ENCODE measurements at places on chromosomes 7 and 10.
A peak's percentile ranks its signal among the peaks of the same experiment; 100 is the strongest.

DNA sequence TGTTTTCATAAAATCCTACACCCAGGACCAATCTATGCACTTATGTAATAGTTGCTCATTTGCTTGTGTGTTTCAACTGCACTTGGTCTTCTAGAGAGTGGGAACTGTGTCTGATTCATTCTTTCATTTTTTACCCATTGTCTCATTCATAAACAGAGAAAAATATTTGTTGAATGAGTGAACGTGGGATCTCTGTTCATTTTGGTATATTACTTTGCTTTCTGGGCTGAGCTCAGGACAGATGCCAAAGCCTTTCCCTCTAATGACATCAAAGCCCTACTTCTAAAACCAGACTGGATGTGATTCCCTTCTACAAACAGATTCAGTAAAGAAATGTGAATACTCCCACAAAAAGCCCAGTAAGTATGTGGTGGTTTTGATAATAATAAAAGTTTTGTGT lies 145.2 kb downstream of the ST7 start:
- DNase-seq: no peak

- DNase-seq: no peak
These were observed 22.6 kb upstream of the CPN1 start for GRCh38 chr10:100104300-100104699.

DNA sequence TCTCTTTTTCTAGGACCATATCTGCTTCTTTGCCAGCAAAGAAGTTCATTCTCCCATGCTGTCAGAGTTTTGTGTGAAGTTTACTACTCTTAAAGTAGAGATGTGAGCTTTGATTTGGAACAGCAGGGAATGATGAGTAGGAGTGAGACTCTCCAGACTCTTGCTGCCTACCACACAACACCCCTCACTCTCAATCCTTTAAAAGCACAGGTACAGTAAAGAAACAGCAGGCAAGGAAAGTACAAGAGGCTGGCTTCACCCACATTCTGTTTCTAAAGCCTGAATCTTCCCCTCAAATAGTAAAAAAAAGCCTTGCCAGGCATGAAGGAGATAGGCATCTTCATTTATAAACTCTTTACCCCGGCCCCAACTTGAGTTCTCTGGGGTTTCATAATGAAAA lies 97.3 kb downstream of the ARMH3 start:
- DNase-seq: no peak

- DNase-seq: no peak
These were observed 30.1 kb downstream of the NUDCD3 start for GRCh38 chr7:44460325-44460724.

DNA sequence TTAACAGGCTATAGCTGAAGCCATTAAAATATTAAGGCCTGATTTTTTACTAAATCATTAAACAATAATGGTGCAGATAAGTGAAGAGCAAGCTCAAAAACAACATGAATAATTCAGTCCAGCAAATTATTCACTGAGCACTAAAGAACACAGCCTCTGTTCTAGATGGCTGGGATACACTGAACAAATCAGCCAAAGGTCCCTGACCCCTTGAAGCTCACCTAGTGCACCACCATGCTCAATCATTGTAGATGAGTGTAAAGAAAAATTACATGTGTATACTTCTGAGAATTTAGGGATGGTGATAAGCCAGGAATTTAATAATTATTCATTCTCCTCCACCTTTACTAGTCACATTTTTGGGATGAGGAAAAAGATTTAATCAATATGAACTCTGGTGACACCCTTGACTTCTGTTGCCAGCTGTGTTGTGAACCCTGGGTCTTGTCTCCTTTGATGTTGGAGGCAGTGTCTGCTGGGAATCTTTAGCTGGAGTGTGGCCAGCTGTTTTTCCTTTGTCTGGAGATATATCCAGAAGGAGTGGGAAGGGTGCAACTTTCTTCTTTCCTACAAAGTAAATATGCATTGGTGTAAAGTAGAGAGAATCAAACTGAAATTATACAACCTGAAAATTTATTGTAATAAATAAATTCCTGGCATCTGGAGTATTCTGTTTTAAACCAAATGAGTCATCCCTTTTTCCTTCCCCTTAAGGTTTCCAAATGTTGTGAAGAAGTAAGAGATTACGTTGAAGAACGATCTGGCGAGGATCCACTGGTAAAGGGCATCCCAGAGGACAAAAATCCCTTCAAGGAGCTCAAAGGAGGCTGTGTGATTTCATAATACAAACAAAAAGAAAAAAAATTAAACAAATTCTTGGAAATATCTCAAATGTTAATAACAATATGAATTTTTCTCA lies 4.0 kb downstream of the GNGT1 start:
- DNase-seq: peak; percentile 45

DNA sequence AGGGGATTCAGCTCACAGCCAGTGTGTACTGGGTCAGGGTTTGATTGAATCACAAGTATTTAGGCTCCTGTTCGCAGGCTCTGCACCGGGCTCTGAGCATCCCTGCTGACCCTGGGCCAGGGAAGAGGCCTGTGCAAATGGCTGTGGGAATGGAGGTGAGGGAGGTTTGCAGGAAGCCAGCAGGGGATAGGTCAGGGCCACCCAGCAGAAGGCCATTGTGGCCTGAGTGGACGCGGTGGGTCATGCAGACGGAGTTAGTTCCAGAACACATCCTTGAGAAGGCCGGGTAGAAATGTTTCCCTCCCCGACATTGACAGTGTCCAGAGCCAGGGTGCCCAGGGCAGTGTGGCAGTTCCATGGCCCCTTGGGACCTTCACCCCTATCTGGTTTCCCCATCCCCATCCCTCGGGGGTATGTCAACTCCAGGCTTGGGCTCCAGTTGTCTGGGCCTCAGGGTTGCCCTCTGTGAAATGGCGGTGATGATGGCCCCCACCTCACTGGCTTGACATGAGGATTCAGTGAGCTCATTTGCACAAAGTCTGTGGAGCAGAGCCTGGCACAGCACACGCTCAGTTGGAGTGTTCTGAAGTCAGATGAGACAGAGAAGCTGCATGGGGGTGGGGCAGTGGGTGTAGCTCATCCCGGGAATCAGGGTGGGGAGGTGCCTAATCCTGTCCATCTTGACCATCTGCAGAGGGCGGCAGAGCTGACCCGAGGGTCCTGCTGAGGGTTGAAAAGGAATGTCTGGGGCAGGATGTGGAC lies 107.6 kb downstream of the ADCY1 start:
- DNase-seq: no peak

DNA sequence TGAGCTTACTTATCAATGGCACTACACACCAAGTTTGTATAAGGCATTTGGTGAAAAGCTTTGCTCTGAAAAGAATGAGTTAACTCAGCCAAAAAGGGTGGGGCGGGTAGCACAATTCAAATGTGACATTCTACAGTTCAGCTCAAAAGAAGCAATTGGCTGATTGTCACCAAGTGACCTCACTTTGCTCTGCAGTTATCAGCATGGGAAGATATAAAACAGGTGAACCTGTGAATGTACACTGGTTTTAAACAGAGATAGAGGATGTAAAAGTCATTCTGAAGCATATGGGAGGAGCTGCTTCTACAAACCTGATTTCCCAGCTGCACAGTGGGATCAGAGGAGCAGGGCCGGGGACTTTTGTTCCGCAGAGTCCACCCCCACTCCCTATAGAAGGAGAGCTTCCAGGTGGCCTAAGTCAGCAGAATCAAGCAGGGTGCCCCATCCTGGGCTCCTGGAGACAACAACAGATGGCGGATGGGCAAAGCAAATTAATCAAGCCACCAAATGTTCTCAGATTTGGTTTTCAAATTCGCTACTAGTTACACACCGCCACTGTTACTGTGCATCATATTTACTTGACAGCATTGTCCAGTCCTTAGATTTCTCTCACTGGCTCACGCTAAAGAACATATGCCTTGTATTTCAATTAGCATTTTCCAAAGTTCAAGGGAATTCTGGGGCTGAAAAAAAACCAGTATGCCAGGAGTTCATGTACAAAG lies 27.5 kb upstream of the NPVF start:
- peak; percentile 97 for DNase-seq

DNA sequence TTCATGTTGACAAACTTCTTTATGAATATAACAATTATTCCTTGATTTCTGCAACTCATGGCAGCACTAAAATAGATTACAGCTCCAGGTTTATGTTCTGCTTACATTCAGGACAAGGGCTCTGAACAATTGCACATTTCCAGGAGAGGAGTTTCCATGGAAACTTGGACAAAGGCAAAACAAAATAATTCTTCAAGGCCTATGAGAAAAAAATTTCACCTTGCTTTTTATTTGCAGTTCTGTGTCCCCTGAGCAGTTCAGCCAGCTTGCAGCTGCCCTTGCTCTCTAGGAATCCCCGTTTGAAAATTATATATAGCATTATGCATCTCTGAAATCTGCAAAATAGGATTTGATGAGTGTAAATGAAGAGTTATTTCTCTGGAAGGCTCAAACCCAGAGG lies 71.7 kb downstream of the ARL4A start:
- no peak for DNase-seq

DNA sequence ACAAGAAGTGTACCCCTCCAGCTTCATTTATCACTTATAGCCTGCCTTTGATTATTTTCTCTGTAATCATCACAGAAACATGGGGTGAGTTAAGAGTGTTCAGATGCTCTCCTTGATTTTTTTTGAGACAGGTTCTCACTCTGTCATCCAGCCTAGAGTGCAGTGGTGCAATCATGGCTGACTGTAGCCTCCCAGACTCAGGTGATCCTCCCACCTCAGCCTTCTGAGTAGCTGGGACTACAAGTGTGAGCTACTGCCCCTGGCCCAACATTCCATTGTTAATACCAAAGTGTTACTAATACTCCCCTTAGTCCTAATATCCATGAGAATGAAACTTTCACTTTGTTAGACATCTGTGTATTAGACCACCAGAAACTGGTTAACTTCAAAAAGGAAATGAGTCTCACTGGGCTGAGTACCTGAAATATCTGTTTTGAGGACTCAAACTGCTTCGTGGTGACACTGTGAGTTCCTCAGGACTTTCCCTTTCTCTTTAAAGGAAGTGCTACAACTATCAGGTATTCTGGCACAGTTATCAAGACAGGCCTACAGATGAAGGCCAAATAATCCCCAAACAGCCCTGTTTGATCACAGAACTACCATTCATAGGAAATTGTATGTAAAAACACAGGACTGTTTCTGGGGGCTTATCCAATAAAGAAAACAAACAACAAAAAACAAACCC lies 20.5 kb upstream of the CFAP70 start:
- no peak for DNase-seq

DNA sequence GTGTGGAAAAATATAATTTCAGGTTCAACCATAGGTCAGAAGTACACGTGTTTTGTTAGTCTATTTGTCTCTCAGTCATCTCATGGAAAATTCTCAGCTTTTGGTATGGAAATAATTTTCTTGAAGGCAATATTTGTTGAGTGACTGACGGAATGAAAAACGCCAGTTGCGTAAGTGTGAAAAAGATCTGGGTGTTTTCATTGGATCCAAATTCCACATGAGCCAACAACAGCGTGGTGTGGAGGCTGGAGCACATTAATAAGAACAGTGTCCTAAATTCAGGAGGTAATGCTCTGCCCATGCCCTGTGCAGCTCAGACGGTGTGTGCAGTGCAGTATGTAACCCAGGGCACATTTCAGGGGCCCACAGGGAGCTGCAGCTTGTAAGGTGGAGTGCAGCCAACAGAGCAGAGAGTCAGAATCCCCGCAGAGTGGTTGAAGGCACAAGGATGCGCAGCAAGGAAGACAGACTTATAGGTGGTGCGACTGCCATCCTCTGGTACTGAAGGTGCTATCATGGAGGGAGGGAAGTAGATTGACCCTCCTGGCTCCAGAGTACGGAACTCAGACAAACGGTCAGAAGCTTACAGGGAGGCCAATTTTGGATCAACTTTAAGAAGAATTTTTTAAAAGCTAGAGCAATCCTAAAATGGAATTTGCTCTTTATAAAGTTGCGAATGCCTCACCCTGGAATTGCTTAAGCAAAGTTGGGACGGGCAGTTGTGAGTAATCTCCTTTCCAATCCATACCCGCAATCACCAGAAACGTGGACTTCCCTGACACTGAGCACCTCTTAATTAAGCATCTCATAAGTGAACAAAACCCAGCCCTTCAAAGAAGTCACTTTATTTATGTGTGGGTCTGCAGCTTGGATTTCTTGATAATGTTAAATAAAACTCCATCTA lies 38.0 kb downstream of the EGFR start:
- DNase-seq: no peak

DNA sequence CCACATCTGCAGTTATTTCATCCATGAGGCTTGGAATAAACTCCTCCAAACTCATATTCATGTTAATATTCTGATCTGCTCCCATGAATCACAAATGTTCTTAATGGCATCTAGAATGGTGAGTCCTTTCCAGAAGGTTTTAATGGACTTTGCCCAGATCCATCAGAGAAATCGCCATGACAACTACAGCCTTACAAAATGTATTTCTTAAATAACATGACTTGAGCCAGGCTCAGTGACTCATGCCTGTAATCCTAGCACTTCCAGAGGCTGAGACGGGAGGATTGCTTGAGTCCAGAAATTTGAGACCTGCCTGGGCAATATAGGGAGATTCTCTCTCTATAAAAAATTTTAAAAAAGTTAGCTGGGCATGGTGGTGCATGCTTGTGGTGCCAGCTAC lies 102.1 kb upstream of the TMEM168 start:
- no peak for DNase-seq

DNA sequence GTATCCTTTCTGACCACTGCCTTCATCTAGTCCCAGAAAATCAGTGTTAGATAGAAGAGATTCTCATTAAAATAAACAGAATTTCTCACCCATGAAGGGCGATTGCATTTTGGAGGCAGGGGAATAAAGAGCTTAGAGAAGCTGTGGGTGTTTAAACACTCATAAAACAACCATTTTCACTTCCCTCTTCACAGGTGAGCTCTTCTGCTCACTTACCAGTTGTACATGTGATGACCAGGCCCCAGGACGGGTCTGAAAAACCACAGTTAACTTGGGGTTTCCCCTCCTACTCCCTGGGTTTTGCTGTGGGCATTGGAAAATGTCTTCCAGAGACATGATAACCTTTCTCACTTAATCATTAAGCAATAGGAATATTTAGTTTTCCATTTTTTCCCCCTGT lies 411.6 kb upstream of the DPP6 start:
- DNase-seq: no peak

DNA sequence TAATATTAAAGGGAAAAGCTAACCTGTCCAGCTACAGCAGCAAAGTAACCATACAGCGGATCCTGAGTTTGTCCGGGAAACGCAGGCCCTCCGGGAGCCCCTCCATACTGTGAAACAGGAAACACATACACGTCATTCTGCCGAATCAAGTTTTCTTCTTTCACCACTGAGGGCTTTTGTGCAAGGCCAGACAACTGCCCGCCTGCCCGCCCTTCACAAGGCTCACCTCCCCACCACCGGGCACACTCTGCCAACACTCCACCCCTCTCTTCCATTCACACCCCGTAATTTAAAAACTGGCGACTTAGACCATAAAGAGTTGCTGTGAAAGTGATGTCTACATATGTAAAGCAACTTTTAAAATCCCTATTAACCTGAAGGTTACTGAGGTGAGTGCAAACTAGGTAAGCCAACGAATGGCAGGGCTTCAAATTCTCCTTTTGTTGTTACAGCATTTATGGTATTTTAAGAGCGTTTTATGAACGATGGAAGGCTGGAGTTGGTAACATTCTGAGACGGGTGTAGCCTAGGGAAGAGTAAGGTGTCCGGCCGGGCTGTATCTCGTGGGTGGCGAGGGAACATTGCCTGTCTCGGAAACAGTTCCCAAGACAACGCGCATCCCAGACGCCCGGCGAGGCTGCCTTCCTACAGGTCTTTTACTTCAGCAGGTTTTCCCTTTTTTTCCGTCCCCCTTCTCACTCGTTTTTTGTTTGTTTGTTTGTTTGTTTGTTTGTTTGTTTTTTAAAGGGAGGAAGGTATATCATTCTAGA lies 817 bp downstream of the SRI start:
- peak; percentile 53 for DNase-seq

GRCh38 chr7:116583653-116584052 lies 58.8 kb downstream of the CAV1 start:
- DNase-seq: no peak

GRCh38 chr7:103148994-103149807 lies at the start of gene NAPEPLD:
TSS of gene NAPEPLD (minus strand) at chr7:103149099. CDS start at chr7:103128776, 20,323 bp downstream.
- DNase-seq: peak; percentile 93
